ENCODE measurements at places on chromosomes 2 and 18.

- peak; percentile 58 for DNase-seq
Measured at GRCh38 chr2:173210270-173211196, 134.9 kb downstream of the MAP3K20 start.

GRCh38 chr2:47056868-47057686 is 98.0 kb downstream of the STPG4 start:
- no peak for DNase-seq

GRCh38 chr2:208040199-208041171 is 15.2 kb upstream of the PLEKHM3 start:
- peak; percentile 69 for DNase-seq

DNA sequence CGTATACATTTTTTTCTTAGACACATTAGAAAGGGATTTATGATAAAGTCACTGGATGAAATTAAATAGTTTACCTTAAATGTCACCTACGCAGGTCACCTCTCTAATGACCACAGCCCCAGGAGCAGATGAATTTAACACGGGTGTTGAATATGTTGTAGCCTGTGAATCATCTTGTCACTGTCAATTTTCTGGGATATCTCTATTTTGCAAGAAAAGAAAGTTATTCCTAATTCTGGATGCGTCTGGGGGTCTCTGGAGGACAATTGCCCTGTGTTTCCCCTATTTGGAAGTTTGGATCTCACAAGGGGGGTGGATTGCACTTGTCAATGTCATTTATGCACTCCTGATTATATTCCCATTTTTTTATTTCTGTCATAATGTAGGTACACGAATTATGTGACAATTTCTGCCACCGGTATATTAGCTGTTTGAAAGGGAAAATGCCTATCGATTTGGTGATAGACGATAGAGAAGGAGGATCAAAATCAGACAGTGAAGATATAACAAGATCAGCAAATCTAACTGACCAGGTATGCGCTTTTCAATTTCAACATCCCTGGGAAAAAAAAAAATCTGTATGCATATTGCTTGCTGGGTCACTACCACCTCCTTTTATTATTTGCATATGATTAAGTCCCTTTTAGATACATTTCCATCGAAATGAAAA is 7.7 kb downstream of the MEIS1 start:
- no peak for DNase-seq

GRCh38 chr2:215931256-215931903 is 82.0 kb downstream of the MREG start:
- DNase-seq = peak; percentile 51

GRCh38 chr2:191701696-191702095 is 23.8 kb downstream of the NABP1 start:
- no peak for DNase-seq

DNA sequence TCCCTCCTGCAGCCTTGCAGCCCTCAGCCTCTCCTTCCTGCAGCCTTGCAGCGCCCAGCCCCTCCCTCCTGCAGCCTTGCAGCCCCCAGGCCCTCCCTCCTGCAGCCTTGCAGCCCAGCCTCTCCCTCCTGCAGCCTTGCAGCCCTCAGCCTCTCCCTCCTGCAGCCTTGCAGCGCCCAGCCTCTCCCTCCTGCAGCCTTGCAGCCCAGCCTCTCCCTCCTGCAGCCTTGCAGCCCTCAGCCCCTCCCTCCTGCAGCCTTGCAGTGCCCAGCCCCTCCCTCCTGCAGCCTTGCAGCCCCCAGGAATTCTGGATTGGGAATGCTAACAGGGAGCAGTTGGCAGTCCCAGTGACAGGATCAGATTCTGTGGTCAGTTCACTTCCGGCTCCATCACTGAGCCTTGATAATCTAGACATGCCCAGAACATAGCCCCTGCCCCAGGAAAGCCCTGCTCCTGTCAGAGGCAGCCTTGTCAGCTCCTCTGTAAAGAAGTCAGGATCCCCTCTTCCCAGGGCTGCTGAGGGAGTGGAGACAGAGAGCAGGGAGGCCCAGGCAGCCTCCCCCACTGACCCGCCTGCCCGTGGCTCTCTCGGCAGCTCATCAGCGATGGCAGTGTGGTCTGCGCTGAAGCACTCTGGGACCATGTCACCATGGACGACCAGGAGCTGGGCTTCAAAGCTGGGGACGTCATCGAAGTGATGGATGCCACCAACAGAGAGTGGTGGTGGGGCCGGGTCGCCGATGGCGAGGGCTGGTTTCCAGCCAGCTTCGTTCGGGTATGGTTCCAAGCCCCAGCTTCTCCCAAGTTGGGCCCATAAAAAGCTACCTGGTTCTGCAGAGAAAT is 54.8 kb downstream of the FAM168B start:
- no peak for DNase-seq

- no peak for DNase-seq
Measured at GRCh38 chr2:161207941-161208340, 47.7 kb downstream of the TANK start.

GRCh38 chr2:205372141-205372540 is 310.2 kb upstream of the NRP2 start:
- no peak for DNase-seq

DNA sequence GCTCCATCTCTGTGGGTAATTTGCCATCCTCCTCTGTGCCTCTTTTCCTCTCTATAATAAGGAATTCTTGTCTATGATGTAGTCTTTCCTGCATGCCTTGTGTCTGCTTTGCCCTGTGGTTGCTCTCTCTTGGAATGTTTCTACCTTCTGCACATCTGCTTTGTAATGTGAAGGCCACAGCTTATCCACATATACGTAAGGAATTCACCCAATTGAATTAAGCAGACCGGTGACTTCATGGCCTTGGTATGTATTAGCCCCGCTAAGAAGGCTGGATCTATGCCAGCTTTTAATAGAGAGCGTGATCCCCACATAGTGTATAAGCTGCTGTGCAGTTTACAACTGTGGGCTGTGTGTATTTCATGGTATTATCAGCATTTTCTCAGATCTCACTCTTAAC is 274.7 kb downstream of the RNF144A start:
- no peak for DNase-seq

DNA sequence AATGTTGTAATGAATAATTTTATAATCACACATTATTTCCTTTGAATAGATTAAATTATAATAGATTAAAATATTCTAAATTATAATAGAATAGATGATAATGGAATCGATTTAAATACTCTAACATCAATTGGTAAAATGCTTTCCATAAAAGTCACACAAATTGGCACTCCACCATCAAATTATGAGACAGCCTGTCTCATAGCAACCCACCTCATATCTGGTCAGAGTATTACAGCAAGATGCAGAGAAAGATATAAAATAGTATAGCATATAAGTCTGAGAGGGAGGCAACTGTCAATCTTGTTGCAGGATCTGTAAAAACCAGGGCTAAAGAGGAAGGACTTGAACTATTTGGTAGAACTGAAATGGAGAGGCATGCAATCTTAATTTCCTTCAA is 98.4 kb upstream of the NCKAP5 start:
- DNase-seq = no peak

DNA sequence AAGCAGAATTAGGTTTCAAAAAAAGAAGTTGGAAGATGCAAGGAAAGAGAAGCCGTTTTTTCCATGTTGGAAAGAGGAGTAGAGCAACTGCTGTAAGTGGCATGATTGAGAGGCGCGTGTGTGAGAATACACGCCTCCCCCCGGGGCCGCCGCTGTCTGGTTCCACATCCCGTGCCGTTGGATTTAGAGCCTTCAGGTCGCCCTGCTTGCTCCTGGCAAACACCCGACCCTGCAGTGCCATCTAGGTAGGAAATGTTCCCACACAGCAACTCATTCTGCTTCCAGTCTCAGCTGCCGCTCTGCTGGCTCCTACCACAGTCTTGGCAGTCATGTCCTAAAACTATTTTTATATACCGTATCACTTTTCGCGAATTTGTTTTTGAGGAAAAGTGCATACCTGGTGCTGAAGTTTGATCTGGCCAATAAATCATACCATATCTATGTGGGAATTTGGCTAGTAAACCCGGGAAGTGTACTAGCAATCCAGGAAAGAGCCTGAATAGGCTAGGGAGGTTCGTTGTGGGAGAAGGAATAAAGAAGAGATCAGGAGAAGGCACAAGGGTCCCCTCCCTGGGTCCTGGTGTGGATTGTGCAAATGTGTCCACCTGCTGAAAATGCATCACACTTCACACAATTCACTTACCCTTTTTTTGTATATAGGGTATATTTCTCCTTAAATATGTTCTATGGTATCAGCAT is 372.7 kb downstream of the FBXO15 start:
- DNase-seq = no peak

Data from CD4-positive, alpha-beta T cell treated with Interleukin-10 for 1 hour (primary cell).